ENCODE measurements at places on chromosomes 4 and X.

DNA sequence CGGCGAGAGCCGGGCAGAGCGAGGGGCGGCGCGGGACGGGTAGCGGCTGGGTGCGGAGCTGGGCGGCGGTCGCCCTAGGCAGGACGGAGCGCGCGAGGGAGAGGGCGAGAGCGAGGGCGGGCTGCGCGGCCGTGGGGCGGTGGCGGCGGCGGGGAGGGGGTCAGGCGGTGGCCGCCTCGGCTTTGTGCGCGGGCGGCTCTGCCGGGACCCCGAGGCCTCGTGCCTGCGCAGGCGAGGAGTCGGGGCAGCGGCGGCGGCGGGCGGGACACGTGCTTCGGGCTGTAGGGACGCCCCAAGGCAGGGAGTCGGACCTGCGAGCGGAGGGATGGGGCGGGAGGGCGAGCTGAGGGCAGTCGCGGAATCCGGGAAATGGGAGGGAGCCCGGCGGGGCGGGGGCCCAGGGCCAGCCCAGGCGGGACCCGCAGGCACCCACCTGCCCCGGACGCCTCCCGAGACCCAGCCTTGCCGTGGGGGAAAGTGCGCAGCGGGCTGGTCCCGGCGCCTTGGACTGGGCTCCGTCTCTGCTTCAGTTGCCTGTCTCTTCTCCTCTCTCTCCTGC lies 465 bp downstream of the BMPR1B start:
- DNase-seq = peak; percentile 23

DNA sequence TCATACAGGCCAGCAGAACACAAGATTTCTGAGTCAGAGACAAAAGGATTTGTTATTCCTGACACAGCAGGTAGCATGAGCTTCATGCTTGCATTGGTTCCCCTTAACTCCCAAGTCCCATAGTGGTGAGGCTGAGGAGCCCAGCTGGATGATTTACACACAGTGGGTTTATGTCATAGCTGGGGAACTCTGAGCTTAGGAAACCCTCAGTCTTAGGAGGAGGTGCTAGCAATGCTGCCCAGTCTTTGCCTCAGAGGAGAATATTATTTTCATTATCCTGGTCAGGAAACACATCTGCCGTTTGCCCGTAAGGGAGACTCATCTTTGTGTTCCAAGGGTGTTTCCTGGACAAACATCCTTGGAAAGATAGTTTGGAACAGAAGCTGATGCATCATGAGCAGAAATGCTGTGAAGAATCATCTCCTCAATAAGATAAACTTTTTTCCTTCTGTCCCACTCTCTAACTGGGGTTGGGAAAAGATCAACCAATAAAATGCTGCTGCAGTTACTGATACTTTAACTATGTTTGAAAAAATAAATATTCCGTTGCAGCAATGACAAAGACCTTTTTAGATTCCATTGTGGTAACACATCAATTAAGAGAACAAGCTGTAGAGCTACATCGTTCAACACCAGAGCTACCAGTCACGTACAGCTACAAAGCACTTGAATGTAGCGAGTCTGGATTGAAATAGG lies 146.8 kb downstream of the DCLK2 start:
- DNase-seq = peak; percentile 98

DNA sequence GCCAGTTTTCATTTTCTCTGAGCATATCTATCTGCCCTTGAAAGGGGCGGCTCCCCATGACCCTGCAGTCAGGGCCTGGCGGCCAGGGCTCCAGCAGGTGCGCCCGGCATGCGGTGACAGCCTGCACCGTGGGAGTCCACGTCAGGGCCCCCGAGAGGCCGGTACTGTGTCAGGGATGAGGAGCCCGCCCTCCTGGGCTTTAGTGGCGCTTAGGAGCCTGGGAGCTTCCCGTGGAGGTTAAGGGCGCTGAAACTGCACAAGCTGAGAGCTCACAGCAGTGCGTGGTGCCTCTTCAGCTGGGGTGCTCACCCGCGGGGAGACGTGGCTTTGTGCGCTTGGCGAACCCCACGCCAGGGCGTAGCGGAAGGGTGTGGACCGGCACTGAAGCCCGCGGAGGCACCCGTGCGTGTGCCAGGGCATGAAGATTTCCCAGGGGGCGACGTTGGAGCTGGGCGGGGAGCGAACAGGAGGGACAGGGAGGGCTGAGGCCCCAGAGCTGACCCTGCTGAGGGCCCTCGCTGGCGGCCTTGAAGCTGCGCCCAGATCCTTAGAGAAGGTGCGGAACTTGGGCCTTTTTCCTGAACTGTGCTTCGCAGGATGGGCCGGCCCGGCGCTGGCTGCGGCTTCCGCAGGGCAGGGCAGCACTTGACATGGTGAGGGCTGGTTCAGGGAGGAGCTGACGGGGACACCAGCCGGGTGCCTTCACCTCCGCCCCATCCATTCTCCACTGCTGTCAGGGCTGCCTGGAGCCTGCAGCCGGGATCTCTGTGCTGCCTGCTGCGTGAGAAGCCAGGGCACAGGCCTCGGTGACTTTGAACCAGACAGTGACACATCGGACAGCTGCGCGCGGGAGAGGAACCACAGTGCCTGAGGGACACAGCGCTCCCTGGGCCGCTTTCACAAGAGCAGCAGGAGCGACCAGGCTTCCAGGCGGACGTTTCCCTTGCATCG lies 32.9 kb downstream of the HTT-AS start:
- DNase-seq = peak; percentile 15

DNA sequence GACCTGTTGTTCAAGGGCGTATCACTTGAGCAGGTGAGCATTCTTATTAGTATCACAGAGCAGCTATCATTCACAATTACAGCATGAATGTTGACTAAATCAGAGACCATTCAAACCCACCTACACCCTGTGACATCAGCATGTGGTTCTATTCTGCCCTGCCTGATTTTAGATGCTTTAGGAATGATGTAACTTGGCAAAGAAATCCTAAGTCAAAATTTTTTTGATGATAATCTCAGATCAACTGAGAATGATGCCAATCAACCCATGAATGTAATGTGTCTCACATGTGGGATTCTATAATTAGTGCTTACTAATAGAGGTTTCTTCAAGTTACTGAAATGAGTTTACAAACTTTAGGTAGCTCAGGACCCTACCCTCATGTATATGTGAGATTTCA lies 13.4 kb upstream of the CHIC2 start:
- DNase-seq = peak; percentile 65

DNA sequence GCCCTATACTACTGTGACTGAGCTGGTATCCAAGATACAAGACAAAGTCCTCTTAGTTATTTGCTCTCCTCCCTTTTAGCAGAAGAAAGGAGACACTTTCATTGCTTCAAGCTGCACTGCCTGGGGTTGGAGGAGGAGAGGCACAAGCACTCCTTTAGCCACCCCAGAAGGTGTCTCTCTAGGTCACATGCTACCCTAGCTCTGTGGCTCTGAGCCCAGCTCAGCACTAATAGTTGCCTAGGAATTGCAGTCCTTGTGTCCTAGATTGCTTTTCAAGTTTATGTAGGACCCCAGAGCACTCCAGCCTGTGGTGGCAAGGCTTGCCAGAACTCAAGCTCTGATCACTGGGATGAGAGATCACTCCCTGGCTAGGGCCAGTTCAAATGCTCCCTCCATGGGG lies 24.4 kb upstream of the LHFPL1 start:
- DNase-seq = no peak

DNA sequence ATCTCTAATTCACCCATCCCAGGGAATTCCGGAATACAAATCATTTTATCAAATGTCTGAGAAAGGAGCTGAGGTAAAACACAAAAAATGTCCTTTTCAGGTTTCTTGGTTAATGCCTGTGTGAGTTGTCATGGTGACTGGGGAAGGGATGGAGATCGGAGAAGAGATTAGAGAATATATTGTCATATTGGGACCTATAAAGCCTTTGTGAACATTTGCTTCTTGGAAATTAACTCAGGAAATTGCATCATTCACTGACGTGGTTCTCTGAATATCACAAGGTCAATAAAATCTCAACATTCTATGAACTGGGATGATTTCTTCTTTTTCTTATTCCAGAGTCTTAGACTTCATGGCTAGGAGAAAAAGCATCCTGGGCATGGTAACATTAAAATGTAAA lies 174.8 kb upstream of the GLRA2 start:
- DNase-seq = peak; percentile 28
